ENCODE measurements at places on chromosomes 6 and 20.

DNA sequence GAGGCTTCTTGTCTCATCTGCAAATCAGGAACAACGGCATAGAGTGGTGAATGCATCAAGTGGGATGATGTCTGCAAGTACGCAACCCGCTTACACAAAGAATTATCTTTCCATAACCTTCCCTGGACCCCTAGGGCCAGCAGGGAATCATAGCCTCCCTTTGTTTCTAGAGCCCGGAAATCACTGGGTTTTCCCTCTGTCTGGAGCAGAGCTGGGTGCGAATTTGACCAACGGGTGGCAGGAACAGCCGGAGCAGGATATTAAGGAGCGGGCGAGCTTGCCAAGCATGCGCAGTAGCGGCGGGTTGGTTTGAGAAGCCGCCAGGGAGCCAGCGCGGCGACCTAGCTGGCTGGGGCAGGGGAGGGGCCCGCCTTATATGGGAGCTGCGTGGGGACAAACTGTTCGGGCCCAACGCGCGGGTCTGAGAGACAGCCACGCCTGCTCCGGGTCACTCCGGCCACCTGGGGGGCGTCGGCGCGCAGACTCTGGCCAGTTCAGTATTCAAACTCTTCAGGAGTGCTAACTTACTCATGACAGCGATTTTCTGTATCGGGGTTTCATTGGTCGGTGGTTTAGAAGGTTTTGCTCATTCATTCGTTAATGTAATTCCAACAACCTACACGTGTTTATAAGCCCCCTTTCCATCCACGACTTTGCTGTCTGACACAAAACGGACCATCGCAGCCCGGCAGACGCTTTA lies 1.6 kb upstream of the KIF16B start:
- DNase-seq, result peak; percentile 95

DNA sequence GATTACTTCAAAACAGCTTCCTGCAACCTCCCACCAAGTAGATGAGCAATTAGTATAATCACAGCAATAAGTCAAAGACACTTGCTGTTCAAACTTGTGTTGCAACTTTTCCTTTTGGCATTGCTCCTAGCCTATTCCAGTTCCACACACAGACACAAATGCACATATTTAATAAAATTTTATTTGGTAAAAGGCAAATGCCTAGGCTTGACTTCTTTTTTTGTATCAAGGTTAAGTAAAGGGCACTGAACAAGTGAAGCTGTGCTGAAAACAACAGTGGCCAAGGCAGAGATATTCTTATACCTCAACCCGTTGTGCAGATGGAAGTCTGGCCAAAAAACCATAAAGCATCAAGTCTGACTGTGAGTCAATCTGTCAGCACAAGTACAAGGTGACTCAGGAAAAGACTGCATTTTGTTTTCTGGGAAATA lies 708.4 kb upstream of the CITED2 start:
- DNase-seq, result no peak

DNA sequence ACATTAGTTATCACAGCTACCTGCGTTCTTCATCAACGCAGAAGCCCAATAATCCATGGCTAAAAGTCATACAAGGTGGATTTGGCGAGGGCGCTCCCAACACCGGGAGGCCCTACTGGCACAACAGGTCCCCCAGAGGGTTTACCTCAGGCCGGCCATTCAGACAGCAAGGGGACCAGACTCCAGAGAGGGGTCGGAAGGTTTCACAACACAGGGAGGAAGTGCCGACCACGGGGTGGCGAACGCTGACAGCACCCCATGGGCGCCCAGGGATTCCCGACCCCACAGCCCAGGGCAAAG lies 1515.9 kb upstream of the DEFB115 start:
- no peak for DNase-seq

DNA sequence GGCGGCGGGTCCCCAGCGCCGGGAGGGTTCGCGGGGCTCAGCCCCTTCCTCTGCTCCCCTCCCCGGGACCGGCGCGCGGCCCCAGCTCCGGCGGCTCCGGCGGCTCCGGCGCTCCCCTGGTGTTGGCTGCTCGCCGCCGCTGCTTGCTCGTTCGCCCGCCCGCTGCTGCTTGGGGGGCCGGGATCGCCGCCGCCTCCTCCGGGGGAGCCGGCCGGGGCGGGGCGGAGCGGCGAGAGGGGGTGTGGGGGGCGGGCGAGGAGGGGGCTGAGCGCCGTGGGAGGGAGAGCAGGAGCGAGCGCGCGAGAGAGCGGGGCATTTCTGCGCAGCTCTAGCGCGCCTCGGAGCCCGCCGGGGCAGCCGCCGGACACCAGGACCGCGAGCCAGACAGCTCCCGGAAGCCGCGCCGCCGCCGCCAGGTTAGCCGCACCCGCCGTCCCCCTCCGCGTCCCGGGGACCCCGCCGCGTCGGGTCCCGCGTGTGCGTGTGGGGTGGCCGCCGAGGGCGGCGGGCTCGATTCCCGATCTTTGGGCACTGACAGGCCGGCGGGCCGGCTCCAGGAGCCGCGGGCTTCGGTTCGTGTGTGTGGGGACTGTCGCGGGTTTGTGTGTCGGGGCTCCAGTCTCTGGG lies 62.0 kb upstream of the EPB41L1 start:
- DNase-seq, result peak; percentile 36

DNA sequence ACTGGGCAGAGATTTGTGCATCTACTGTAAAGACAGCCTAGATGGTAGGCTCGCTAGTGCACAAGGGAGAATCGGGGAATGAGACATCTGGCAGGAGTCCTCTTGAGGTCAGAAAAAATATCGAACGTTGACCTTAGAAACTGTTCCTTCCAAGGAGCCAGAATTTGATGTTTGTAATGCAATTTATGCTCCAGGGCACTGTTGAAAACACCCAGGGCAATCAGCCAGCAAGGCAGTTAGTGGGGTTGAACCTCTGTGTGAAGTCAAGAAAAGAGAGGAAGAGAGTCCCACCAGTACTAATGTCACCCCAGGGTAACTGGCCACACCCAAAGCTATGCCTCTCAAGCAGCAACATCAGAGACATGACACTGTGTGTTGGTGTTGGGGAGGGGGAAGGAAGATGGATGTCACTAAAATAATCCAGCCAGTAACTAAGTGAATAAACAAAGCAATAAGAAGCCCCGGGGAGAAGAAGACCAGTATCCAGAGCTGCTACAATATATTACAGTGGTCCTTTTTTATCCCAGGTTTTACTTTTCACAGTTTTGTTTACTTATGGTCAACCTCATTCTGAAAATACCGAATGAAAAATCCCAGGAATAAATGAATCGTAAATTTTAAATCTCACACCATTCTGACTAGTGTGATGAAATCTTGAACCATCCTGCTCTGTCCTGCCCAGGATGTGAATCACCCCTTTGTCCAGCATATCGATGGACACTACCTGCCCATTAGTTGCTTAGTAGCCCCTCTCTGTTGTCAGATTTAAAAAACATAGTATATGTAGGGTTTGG lies 32.9 kb upstream of the PDE10A start:
- no peak for DNase-seq

GRCh38 chr6:137953761-137954160 lies 86.7 kb downstream of the TNFAIP3 start:
- DNase-seq, result no peak

DNA sequence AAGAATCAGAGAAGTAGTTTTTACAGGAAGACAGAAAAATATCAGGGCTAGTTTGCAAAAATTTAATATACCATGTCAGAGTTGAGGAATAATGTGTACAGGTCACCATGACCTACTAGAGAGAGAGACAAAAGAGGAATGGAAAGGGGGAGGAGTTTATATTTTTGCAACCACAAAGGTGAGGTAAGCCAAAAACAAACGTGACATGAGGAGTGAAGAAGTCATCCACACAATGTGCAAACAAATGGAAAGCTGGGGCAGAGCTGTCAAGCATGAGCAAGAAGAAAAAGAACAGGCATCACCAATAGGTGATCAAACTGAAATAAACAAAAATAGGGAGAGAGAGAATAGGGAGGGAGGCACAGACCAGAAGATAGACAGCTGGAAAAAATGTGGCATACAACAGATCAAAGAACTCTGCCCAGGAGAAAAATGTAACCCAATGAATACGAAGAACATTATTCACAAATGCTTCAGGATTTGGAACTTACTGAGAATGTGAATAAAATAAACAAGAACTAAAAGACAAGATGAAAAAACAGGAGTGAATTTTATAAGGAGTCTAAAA lies 15.5 kb downstream of the RARS2 start:
- DNase-seq, result no peak

DNA sequence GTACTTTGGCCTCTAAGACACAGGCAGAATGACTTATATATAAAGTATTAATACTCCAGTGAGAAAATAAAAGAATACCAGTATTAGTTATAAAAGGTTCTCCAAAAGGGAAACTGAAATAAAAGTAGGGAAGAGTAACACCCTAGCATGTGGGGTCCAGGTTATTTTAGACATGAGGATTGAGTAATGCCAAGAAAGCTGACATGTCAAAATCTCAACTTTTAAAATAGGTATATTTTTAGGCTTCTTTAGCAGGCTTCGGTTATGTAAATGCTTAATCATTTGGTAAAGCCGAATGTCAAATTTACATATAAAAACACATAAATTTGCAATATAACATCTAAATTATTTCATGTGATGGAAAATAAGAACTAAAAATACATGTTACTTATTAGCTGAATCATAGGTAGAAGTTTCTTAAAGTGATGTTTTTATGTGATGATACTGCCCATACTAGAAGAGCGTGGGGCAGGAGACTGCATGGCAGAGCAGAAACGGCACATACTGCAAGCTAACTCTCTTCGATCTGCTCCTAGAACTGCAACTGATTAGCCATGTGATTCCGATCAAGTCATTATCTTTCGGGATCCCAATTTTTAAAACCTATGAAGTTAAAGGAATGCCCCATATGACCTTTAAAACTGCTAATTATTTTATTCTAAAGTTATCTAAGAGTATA lies 129.4 kb upstream of the DST start:
- no peak for DNase-seq

DNA sequence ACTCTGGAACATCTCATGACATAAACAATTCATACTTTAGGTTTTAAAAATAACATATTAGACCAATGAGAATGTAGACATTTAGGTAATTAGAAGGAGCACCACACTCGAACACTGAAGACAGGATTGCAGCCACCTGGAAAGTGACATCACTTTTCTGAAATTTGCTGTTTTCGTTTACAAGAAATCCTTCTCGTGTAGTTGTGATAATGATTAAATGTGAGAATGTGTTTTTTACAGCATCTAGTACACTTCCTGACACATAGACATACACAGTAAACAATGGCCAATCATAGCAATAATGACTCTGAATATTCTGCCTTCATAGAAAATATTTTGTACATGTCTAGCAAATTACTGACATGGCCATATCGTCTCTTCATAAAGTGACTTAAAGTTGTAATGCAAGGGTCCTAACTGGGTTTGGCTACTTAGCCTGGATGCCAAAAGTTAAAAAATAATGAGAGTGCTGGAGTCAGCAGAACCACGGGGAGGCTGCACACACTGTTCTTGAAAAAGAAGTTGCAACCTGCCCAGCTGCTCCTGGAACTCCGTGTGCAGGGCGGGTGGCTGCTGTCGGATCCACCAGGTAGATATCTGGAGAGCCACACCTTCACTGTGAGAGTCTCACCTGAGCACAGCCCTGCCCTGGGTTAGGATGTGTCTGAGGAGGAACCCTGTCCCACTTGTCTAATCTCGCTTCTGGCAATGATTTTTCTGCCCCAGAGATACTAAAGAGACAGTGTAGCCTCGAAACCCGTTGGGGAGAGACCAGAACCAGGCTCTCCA lies 212.9 kb downstream of the QKI start:
- DNase-seq, result no peak

- no peak for DNase-seq
Observed at GRCh38 chr6:30573113-30573512, 1.9 kb downstream of the ABCF1 start.

- no peak for DNase-seq
Observed at GRCh38 chr6:151299011-151299410, 59.2 kb downstream of the AKAP12 start.

- DNase-seq, result peak; percentile 58
Observed at GRCh38 chr6:23775127-23775526, 350.9 kb upstream of the NRSN1 start.

DNA sequence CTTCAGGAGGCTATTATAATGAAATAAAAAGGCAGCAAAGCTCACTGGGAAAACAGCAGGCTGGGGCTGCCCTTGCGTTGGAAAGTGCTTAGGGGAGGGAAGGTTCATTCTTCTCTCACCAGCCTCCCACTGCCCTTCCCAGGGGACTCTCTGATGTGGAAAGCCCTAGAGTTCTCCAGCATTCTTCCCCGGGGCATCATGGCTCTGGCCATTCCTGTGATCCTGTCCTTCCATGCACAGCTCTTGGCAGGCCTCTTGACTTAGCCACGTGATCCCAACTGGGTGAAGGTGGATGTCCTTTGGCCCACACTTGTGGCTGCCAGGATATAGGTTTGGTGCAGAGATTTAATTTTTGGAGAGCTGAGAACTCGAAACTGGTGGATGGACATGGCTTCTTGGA lies 58.0 kb upstream of the ZNF831 start:
- no peak for DNase-seq

DNA sequence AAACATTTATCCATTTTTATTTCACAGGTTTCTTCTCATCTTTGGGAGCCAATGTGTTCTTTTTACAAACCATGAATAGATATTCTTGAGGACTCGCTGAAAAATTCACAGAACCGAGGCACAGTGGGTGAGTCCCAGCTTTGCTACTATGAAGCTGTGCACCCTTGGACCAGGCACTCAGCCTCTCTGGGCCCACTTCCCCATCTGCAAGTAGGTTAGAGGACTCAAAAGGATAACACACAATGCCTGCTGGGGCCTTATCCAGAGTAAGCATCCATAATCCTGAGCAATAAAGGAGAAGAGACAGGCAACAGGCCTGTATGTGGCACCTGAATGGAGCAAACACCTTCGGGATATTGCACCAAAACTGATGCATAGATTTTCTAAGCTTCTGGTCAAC lies 153.3 kb downstream of the PREX1 start:
- DNase-seq, result no peak

DNA sequence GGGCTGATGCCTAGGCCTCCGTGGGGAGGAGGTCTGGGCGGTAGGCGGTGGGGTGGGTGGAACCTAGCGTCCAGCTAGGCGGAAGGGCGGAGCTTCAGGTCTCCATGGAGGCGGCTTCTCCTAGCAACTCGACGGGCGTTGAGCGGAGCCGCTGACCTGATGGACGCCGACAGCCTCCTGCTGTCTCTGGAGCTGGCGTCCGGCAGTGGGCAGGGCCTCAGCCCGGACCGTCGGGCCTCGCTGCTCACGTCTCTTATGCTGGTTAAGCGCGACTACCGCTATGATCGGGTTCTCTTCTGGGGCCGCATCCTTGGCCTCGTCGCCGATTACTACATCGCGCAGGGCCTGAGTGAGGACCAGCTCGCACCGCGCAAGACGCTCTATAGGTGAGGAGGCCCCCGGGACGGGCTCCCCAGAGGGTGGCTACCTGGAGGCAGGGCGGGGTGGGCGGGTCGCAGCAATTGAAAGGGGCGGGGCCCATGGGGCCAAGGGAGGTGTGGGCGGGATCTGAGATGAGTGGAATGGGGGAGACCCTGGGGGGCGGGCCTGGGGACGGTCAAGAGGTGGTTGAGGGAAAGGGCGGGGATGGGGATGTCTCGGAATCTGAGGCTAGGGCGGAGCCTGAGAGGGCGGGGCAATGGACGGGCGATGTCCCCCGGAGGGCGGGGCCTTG lies at the start of gene RSPH9:
TSS of gene RSPH9 (plus strand) at position 97 of the 673 bp plus-strand sequence. CDS start at position 160, 63 bp downstream.
- peak; percentile 96 for DNase-seq

DNA sequence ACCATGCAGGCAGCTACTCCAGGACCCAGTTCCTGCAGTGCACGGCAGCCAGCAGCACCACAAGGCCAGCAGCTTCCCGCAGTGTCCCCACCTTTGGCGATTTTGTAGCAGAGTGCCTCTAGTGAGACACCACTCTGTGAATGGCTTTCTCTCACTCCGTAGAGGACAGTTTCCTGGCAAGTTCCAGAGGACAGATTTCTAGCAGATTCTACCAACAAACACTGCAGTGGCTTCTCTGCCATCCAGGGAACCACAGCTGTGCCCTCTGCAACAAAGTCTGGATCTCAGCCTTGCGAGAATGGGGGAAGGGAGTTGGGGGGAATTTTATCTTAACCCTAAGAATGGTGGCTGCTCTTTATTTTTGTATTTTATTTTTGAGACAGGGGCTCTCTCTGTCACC lies 28.7 kb downstream of the SNHG17 start:
- DNase-seq, result no peak
